NK-92 treated with Interleukin-12 subunit alpha and Interleukin-12 subunit beta, amount 100 ng/mL, for 24 hours (cell line): ENCODE measurements at places on chromosomes 3 and 15.

- no peak for DNase-seq
Measured at GRCh38 chr3:86229775-86230094, 761.2 kb downstream of the VGLL3 start.

DNA sequence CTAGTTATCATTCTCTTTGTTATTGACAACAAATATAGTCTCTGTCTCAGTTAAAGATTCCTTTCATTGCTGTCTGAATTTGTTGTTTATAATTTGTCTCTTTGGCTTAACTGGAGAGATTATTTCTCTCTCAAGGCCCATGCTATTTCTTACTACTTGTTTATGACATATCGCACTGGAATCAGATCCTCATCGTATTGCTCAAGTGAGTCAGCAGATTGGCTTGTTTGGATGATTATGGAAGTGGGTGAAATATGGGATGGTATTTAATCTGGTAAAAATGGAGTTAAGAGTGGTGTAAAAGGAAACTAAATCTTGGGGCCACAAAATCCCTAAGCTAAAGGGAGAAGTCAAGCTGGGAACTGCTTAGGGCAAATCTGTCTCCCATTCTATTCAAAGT, 613.1 kb downstream of the SI start:
- DNase-seq: no peak

- no peak for DNase-seq
Measured at GRCh38 chr3:55570271-55570711, 83.2 kb upstream of the WNT5A start.

DNA sequence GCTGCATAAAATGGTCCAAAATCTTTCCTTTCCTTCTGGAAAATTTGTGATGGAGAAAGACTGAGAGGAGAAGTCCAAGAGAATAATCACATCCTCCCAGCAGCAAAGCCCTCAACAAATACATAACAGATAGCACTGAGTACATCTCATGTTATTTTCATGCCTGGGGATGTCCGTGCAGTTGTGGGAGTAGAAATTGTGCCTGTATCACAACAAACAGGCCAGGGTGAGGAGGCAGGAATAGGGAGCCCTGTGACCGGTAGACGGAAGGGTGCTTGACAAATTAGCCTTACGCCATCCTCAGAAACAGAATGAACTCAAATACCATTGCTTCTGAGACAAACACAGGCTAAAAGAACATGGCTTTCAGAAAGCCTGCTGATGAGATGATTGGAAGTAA, 333.2 kb upstream of the UMPS start:
- DNase-seq: no peak

DNA sequence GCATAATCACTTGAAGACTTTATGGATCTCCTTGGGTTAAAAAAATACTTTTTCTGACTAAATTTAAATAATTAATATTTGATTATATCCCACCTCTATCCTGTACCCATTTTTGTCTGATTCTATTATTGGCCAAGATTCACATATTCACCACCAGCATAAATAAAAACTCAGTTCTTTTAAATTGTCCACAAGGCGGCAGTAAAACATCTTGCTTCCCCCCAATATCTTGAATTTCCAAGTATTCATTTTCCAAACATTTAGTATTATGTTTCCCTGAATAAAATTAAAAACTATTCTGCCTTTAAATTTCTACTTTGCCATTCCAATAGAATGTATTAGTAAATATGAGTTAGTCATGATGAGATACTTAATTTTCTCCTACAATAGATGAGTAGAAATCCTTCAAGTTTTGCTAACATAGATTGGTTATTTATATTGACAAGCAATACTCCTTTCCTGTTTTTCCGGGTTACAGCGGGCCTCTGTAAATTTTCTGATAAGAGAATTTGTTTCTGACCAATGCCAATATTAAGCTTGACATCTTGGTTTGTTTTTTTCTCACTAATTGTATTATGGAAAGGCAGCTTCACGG, 218.7 kb upstream of the MDFIC2 start:
- DNase-seq: no peak

GRCh38 chr3:138567403-138567802, 26.7 kb downstream of the CEP70 start:
- DNase-seq: no peak
